Caco-2 (cell line): ENCODE measurements at places on chromosomes 5 and 9. TPM values are rescaled to one million over a fixed set of nuclear protein-coding genes. Genes with fewer than 3 reads are reported as not detected.
A peak's percentile ranks its signal among the peaks of the same experiment; 100 is the strongest.

Gene CTSV
- 110 and 127 TPM in 2 replicates for total RNA-seq

Gene GRM6
- total RNA-seq, result not detected in 2 replicates

Gene CFAP157
- not detected in 2 replicates for total RNA-seq

Gene HTR4
- total RNA-seq, result not detected in 2 replicates

Gene TMEM245
- 99.2 and 110 TPM in 2 replicates for total RNA-seq

DNA sequence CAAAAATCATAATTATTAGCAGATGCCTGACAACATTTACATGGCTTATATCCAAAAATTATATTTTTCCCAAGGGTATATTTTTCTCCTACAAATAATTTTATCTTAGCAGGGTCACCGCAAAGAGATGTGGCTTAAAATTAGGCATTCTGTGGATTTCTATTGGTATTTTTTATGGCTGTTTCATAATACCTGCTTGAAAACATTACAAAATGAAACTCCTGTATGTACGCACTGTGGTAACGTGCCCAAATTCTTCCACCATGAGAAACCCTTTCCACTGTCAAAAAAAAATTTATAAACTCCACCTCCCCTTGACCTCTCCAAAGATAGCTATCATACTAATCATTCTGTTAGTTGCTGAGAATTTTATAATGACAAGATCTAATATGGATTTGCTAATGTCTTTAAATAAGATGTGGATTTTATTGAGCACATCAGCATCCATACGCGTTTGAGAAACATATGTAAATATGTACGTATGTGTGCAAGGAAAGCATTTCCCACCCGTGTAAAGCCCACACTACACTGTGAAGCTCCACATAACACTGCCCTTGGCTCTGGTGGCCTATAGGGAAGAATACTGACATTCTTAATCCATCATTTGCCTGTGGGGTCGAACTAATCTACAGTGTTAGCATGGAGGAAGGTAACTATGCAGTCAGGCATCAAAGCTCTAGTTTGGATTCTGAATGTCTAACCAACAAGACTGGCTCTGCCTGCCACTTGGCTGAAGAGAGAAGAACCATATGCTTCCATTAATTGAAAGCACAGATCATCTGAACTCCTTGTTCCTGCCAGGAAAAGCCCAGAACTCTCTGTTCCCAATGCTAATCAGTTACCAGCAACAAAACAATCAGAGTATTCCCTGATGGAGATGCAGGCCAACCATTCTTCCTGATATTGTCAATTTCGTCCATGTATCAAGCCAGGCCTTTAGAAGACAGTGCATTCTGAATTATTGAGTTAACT, 244.7 kb downstream of the SPOCK1 start:
- no peaks in the 10 kb centered on the region for H3K4me1 ChIP-seq
- no peak for DNase-seq
- no peak overlapping the region for H3K4me3 ChIP-seq
- no peaks in the 10 kb centered on the region for H3K36me3 ChIP-seq

DNA sequence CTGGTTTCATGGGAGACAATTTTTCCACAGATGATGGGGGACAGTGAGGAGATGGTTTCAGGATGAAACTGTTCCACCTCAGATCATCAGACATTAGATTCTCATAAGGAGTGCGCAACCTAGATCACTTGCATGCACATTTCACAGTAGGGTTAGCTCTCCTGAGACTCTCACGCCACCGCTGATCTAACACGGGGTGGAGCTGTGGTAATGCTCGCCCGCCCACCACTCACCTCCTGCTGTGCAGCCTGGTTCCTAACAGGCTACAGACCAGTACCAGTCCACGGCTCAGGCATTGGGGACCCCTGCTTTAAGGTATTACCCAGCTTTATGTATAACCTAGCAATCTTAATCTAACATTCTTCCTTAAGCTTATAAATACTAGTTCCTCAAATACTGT, 35.6 kb downstream of the TTC39B start:
- no peak overlapping the region for H3K4me3 ChIP-seq
- no peak for DNase-seq
- H3K36me3 ChIP-seq, result no peaks in the 10 kb centered on the region; the same call in 1 of the 2 replicates
- peaks cover 4% of the 10 kb centered on the region for H3K4me1 ChIP-seq
- no peak overlapping the region for H3K27ac ChIP-seq

DNA sequence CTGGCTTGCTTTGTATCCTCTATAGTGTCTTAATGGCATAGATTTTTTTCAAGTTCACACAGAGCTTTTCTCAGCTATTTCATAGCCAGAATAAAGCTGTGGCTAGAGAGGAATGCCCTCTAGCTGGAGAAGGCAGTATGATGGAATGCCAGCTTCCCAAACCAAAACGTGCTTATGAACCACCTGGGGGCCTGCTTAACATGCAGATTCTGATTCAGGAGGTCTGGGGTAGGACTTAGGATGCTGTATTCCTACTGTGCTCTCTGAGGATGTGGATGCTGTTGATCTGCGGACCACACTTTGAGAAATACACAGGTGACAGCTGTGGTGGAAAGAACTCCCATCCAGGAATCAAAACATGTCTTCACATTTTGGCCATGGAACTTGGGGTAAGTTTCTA, 49.9 kb upstream of the DPYSL3 start:
- no peak for DNase-seq
- H3K4me1 ChIP-seq, result 0 out of 2 replicates have a peak, but pooled peaks cover 8% of the 10 kb centered on the region
- no peak overlapping the region for H3K4me3 ChIP-seq
- no peaks in the 10 kb centered on the region for H3K36me3 ChIP-seq

DNA sequence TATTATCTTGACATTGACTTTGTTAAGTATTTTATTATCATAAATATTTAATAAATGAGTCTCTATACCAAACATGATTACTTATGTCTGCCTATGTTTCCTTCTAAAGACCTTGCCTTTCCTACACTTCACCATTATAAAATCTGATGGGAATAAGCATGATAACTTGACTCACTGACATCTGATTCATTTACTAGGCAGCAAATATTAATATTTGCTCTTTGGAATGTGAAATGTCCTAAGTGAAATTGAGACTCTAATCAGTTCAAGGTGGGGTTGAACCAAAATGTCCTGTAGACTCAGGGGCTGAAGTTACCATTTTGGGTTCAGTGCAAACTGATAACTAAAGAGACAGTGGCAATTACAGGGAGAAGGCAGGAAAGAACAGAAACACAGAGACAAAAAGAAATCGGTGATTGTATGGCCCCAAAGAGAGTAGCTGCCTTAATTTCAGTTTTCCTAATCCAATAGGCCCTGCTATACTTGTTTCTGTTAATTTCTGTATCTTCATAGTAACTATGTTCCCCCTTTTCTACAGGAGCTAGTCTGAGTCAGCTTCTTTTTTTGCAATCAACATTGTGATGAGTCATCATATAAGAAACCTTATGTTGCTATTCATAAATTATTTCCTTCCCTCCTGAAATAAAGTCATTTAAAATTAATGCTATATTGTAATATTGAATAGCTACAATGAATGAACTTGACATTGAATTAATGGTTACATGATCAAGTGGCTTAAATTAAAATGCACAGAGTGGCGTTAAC, 296.8 kb downstream of the PDE4D start:
- H3K4me1 ChIP-seq, result no peaks in the 10 kb centered on the region
- DNase-seq, result no peak
- no peak overlapping the region for H3K4me3 ChIP-seq
- H3K36me3 ChIP-seq, result no peaks in the 10 kb centered on the region

- H3K36me3 ChIP-seq, result no peaks in the 10 kb centered on the region
- peak; percentile 71 for DNase-seq
- H3K4me3 ChIP-seq, result peak overlapping the region; percentile 70
- peaks cover 7% of the 10 kb centered on the region; the same call in 1 of the 2 replicates for H3K4me1 ChIP-seq
Observed at GRCh38 chr9:87498046-87498810, 561 bp downstream of the DAPK1 start.

DNA sequence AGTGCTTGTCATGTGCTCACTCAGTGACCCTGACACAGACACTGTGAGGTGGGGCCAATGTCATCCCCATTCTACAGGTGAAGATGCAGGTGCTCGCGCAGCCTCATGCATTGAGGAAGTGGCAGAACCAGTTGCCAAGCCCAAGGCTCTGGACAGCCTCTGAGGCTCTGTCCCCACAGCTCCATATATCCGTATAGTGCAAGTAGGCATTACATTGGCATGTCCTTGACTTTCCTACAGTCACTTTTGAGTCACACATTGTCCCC, 58.8 kb upstream of the ANGPTL2 start:
- no peak overlapping the region for H3K27ac ChIP-seq
- no peaks in the 10 kb centered on the region; the same call in 1 of the 2 replicates for H3K36me3 ChIP-seq
- no peak overlapping the region for H3K4me3 ChIP-seq
- H3K4me1 ChIP-seq, result peaks cover 12% of the 10 kb centered on the region; the same call in 1 of the 2 replicates

GRCh38 chr9:101536351-101536750, 2.7 kb downstream of the RNF20 start:
- H3K27ac ChIP-seq, result no peak overlapping the region
- H3K4me1 ChIP-seq, result no peaks in the 10 kb centered on the region
- DNase-seq, result no peak
- H3K4me3 ChIP-seq, result no peak overlapping the region
- H3K27me3 ChIP-seq, result no peaks in the 10 kb centered on the region

DNA sequence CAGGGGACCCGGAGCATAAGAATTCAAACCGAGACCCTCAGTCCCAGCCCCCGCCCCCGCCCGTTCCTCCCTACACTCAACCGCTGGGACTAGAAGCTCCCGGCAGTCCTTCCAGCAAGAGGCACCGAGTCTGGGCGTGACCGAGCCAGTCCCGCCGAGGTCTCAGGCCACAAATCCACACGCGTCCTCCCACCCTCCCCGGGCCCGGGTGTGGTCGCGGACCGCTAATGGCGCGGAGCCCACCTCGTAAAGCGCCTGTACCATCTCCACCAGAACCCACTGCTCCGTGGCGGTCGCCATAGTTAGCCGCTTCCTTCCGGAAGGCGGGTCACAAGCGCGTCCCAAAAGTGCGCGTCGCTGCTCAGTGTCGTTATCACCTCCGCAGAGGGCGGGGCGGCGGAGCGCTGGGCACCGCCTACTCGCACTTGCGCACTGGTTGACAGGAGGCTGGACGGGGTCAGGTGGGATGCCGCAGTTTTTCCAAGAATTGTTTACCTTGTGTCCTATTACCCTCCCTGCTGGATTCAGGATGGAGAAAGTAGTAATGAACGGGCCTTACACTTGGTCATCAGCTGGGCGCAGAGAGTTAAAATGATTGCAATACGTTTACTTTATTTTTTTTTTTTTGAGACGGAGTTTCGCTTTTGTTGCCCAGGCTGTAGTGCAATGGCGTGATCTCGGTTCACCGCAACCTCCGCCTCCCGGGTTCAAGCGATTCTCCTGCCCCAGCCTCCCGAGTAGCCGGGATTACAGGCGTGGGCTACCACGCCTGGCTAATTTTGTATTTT, at the start of gene SPTLC1:
Gene SPTLC1 (minus strand): TSS at position 343 of the 788 bp plus-strand sequence. CDS start 43 bp downstream, at position 300.
- no peaks in the 10 kb centered on the region for H3K36me3 ChIP-seq
- peak; percentile 89 for DNase-seq
- peak within 1 kb of the TSS; percentile 81 for H3K4me3 ChIP-seq
- no peaks in the 10 kb centered on the region for H3K4me1 ChIP-seq
- peak within 1 kb of the TSS; percentile 99 for H3K27ac ChIP-seq
- no peaks in the 10 kb centered on the region for H3K27me3 ChIP-seq

DNA sequence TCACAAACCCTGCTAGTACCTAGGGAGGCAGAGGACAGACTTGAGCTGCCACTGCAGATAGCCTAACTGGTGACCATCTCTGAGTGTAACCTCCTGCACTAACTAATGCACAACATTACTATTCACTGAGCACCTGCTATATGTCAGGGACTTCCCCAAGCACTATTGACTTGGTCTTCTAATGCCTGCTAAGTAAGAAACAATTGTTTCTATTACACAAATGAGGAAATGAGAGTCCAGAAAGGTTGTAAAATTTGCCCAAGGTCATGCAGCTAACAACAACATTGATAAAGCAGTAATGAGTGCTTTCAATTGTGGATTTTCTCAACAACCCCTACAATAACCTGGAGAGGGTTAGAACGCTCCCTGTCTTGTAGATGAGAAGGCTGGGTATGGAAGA, 183.7 kb downstream of the ZNF462 start:
- no peak for DNase-seq
- peaks cover 8% of the 10 kb centered on the region; the same call in 1 of the 2 replicates for H3K4me1 ChIP-seq
- no peak overlapping the region for H3K4me3 ChIP-seq
- H3K27me3 ChIP-seq, result no peaks in the 10 kb centered on the region
- no peaks in the 10 kb centered on the region for H3K36me3 ChIP-seq
- no peak overlapping the region for H3K27ac ChIP-seq

DNA sequence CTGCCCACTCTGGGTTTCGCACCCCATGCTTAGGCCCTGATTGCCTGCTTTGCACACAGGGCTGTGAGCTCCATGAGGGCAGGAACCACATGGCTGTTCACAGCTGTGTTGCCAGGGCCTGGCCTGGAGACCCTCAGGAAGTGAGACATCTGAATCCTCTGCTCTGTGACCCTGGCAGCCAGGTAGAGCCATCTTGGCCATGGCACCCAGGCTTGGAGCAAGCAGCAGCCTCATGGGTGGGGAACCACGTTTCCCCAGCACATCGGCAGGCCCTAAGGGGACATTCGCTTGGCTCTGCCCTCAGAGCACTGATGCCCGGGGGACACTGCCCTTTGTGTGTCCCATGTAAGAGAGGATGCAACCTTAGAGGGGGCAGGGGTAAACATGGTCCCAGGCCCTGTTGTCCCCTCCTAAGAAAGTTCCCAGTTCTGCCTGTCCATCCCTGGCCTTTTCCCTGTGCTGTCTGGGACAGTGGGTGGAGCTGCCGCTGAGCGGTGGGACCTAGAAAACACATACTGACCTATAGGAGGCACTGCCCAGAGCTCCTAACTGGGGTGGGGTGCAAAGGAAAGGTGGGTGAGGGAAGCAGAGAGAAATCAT, 144.1 kb upstream of the IER5L start:
- DNase-seq, result peak; percentile 27
- H3K4me1 ChIP-seq, result peaks cover 43% of the 10 kb centered on the region
- peak overlapping the region; percentile 46 for H3K27ac ChIP-seq
- H3K4me3 ChIP-seq, result no peak overlapping the region
- H3K36me3 ChIP-seq, result no peaks in the 10 kb centered on the region

- H3K4me3 ChIP-seq, result no peak overlapping the region
- H3K27ac ChIP-seq, result no peak overlapping the region
- no peaks in the 10 kb centered on the region for H3K4me1 ChIP-seq
- H3K36me3 ChIP-seq, result no peaks in the 10 kb centered on the region
- DNase-seq, result no peak
- H3K27me3 ChIP-seq, result no peaks in the 10 kb centered on the region
Observed at GRCh38 chr5:21574438-21574837, 1278.7 kb downstream of the CDH12 start.

DNA sequence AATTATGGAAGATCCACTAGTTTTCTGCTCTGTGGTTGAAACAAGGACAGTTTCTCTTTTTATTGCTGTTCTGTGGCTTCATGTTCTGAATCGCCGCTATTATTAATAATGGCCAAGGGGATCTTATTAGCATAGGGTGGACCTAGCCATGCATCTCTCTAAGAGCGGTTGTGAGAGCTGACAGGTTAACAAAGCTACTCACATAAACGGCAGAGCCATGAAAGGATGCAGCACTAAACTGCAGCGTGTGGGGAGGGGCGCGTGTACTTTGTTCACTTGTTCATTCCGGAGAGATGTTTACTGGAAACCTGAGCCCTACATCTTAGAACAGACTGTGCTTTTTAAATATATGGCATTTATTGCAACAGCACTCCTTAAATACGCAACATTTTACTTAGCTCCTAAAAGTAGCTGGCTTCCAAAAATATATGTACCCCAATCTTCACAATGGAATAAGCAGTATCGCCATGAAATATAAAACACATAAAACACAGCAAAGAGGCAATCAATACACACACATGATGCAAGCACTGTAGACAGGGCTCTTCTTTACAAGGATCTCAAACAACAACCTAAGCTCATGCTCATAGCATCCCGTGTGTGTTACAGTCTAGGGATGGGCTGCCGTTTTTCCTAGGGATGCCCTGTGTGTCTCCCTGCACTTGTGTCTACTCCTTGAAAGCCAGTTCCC, 424.6 kb downstream of the MED10 start:
- no peak for DNase-seq
- H3K27ac ChIP-seq, result no peak overlapping the region
- H3K27me3 ChIP-seq, result no peaks in the 10 kb centered on the region; the same call in 1 of the 2 replicates

- no peak for DNase-seq
- H3K4me3 ChIP-seq, result no peak overlapping the region
- H3K27ac ChIP-seq, result no peak overlapping the region
- no peaks in the 10 kb centered on the region for H3K27me3 ChIP-seq
- H3K4me1 ChIP-seq, result peaks cover 10% of the 10 kb centered on the region; the same call in 1 of the 2 replicates
Observed at GRCh38 chr5:175384724-175385552, 59.0 kb downstream of the DRD1 start.
